ENCODE measurements at places on chromosomes 7 and 10.

GRCh38 chr10:55426138-55426537, 625.1 kb upstream of the PCDH15 start:
- no peak for DNase-seq

- DNase-seq, result no peak
These were observed 11.8 kb downstream of the CTBP2 start for GRCh38 chr10:125148528-125148927.

GRCh38 chr7:139776486-139777132, 1.2 kb downstream of the HIPK2 start:
- peak; percentile 1 for DNase-seq

DNA sequence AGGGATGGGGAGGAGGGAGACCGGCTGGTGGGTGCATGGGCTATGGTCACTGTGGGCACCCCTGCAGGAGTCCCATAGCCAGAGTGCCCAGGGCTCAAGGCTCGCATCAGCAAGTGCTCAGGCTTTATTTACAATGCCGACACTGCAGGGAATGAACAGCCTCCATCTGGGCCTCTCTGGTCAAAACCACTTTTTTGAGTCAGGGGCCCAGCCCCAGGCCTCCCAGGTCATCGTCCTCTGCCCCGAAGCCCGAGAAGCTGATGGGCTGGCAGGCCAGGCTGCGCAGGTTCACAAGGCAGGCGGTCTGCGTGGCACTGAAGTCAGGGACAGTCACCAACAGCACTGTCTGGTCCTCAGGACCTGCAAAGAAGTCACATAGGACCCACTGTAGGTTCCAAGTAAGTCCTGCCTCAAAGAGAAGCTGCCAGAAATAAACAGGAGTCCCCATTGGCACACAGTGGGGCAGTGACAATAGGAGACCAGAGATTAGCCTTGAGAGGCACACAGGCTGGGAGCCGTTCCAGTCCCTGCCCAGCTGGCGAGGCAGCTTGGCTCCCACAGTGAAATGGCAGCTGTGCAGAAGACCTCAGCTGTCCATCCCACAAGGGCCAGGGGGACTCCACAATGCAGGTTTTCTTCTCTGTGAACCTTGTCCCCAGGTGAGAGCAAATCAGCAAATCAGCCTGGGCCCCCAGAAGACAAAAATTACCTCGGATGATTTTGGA, 8.6 kb downstream of the POLD2 start:
- DNase-seq, result no peak

DNA sequence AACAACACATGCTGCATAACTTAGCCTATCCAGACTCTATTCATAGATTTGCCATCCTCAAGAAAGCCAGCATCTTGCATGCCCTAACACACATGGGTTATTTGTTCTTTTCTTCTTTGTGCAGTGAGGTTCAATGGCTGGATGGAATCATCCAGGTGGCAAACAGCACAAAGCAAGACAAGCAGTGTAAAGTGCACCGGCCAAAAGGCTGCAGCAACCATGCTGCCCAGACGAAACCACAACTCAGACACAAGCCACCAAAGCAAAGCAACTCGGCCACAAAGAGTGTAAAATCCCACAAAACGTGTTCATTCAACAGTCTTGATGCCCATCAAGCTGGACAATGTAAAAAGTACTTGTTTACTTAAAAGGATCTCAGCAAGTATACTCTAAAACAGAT, 76.9 kb downstream of the PIP4K2A start:
- no peak for DNase-seq

DNA sequence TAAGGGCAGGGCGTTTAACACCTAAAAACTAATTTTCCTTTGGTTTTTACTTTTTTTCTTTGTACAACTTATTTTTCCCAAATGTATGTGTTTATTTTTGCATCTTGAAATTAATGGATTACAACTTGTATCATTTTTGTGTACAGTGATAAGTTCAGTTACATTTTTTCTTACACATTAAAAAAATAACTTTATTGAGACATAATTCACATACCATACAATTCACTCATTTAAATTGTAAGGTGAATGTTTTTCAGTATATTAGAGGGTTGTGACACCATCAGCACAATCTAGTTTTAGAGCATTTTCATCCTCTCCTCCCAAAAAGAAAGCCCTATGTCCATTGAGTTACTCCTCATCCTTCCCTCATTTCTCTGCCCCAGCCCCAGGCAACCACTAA, 11.6 kb downstream of the OGDH start:
- no peak for DNase-seq

GRCh38 chr7:94276027-94276426, 118.7 kb upstream of the COL1A2 start:
- DNase-seq, result no peak

DNA sequence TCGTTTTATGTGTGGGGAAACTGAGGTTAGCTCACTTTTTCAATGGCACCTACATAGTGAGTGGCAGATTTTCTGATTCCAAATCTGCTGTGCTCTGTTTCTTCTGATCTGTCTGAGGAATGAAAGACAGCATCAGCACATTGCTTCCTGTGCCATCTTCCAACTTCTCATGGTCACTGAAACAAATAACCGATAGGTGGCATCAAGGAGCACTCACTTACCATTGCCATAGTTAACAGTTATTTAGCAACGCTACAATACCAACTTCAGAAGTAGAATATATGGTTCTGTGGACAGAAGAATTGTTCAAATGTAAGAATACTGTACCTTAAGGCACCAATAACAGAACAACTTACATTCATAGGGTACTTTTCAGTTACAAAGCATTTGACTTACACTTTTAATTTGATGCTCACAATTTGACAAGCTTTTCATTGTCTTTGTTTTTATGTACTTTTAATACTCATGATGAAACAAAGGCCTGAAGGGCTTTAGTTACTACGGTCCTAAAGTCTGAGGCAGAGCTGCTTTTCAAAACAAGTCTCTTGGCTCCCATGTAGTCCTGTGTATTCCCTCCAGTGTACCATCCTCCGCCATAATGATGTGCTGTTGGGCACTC, 228.9 kb upstream of the TCF7L2 start:
- DNase-seq, result peak; percentile 10

DNA sequence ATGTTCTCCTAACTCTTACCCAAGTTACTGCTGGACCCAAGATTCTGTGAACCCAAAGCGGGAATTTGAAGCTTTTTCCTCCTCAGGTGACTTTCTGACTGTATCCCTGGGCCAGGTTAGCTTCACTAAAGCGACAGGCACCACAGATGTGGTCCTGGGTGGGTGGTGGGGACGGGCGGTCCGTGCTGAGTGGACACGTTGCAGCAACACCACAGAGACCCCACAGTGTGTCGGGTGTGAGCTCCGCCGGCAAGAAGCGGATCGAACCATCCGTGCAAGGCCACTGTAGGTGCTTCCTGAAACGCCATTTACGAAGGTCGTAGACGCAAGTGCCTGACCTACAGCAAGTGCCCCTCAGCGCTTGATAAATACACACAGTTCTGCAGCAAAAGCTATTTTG, 325.9 kb downstream of the ADARB2 start:
- DNase-seq, result no peak

GRCh38 chr10:76651154-76651553, 986.5 kb downstream of the KCNMA1 start:
- no peak for DNase-seq

- DNase-seq, result no peak
These were observed 27.7 kb downstream of the SHOC2 start for GRCh38 chr10:110947061-110947595.

GRCh38 chr10:34217524-34217923, 597.6 kb downstream of the PARD3 start:
- no peak for DNase-seq

GRCh38 chr7:105688617-105689016, 107.3 kb upstream of the EFCAB10 start:
- no peak for DNase-seq

DNA sequence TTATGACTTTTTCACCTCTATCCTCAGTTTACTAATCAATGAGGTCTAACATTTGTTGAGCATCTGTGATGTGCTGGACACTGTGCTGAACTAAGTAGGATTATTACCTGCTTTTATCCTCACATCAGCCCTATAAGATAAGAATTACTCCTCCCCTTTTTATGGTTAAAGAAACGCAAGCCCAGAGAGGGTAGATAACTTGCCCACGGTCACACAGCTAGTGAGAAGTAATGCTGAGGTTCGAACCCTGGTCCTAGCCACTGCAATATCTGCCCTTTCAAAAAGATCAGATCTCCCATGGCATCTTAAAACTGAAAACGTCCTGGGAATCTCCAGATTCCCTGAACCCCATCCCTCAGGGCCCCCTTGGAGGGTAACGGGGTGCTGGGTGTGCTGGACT, 118.3 kb downstream of the C10orf105 start:
- no peak for DNase-seq

DNA sequence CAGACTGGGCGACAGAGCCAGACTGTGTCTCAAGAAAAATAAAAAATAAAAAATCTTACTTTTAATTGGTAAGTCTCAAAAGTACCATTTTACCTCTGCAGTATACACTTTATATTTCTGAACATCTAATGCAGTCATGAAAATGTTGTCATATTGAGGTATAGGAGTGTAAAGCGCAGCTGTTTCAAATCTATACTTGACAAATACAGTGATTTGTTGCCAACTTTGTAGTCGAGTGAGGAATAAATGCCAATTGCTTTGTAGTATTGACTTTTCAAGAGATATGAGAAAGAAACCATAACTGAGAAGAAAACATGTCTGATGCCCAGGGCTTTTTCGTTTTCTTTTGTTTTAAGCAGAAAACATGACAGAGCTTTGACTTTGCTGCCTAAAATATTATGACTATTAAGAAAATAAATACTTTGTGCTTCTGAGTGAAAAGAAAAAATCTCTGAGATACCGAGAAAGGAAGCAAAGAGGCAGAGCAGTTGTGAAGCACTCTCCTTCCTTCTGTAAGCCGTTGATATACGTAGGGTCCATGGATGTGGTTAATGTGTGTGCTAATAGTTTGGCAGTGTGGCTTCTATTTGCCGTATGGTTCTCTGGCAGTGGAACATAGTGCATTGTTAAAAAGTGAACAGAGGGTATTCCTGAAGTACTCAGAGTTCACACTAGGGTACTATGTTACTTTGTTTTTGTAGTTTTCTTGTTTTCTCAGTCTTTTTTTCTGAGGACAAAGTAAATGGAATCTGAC, 38.2 kb downstream of the AVL9 start:
- no peak for DNase-seq

- DNase-seq, result peak; percentile 36
These were observed 15.6 kb downstream of the ASB4 start for GRCh38 chr7:95501261-95501832.

- no peak for DNase-seq
These were observed 69.0 kb upstream of the FAM180A start for GRCh38 chr7:135817583-135817982.

- DNase-seq, result no peak
These were observed 39.1 kb downstream of the CDK1 start for GRCh38 chr10:60817398-60817805.

DNA sequence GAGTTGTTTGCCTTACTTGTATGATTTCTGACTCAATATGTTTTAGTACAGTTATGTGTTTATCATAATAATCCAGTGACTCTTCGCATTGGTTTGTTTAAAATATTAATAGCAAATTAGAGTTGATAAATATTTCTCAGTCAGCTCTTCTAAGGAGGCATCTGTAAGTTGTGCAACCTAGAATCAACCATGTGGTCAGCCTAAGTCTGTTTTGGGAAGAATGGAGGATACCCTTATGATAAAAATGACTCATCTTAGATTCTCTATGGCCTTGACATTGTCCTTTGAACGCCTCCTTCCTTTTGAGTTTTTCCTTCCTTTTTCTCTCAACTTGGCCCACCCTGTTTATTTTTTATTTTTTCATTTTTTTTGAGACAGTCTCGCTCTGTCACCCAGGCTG, 18.8 kb downstream of the DNAJC9 start:
- no peak for DNase-seq

DNA sequence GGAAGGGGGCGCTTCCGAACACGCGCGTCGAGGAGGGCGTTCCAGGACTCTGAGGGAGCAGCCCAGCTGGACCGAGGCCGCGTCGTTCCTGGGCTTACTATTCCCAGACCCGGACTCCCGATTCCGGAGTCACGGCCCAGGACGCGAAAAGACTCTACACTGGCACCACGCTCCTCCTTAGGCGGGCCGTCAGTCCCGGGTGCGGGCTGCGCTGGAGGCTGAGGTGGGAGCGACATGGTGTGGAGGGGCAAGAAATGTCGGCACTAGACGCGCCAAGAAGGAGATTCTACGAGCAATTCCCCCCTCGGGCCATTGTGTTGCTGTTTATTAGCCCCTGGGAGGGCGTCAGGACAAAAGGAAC, 584 bp upstream of the RUNDC3B start:
- DNase-seq, result no peak

GRCh38 chr7:34277016-34277802, 371.9 kb downstream of the BMPER start:
- no peak for DNase-seq

DNA sequence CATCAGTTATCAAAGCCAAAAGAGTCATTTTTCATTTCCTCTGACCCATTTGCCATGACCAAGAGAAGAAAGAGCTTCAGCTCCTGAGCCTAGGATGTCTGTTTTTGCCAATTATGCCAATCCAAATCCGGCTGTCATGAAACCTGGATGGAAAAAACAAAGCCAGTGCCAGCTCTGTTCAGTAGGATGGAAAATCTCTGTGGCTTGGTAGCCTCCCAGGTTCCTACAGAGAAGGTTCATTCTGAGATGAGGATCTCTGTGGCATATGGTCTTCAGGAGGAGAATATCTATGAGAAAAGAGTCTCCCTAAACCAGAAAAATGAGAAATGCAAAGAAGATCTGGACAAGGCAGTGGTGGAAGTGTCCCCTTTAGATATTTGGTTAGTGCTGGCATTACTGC, 475.4 kb downstream of the CNTNAP2 start:
- no peak for DNase-seq

DNA sequence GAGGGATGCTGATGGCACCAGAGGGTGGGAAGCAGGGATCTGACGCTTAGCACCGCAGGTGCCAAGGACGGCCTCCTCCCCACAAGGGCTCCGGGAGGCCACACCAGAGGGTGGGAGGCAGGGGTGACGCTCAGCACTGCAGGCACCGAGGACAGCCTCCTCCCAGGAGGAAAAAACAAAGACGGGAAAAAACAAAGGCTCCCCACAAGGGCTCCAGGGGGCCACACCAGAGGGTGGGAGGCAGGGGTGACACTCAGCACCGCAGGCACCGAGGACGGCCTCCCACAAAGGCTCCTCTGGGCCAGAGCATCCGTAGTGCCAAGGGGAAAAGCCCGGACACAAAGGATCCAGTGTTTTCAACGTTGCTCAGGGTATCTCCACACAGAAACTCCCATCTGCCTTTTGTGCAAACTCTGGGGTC, 25.6 kb downstream of the DIP2C start:
- DNase-seq, result no peak

DNA sequence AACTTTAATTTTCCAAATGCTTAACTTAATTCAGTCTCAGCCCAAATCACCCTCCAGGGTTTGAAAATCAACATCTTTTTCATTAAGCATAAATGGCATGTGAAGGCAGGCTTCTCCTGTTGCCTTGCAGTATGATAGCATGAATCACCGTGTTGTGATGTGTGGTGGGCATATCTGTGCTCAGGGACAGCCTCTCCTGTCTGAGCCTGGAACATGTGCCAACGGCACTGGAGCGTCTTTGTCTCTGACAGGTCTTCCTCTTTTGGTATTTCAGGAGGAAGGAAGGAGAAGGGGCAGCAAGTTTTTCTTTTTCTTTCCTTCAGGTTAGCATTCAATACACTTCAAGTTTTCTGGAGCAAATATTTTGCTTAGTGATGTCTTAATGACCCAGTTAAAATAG, 57.6 kb downstream of the LRGUK start:
- DNase-seq, result no peak

Measured in CD4-positive, CD25-positive, alpha-beta regulatory T cell (primary cell).